Glomerular endothelial cell (primary cell): ENCODE measurements at places on chromosomes 12 and 14. TPM values are rescaled to one million over a fixed set of nuclear protein-coding genes. Genes with fewer than 3 reads are reported as not detected.

DNA sequence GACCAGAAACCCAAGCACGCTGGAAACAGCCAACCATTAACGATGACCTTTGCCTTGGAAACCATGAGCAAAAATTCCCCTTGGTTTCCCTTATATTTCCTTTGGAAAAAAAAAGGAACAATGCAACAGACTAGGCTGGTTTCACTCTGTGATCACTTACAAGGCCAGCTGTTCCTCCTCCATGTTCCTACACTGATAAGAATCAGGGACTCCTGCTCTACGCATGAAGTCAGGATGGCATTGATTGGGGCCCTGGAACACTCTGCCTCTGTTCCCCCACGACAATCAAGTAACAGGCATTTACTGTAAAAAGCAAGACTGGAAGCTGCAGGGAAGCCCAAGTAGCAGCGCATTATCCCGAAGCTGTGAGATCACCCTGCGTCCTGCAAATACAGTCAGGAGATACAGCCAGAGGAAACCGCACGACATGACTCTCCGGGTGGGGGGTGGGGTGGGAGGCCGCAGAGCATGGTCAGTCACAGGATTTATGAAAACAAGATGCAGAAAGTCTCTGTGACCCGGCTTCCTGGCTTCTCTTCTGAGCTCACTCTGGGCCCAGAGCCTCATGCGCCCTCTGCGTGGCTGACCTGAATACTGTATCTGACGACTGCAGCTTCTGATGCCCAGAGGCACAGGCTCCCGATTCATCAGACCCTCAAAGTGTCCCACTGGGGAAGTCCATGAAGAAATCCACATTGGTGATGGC is 31.1 kb downstream of the SSH1 start:
- DNase-seq: no peak

CLEC4A gene
- not detected in 2 replicates for total RNA-seq

GRCh38 chr12:6065863-6066199 is 58.6 kb downstream of the VWF start:
- DNase-seq: no peak

TTC6 gene
- 0.06 and 0.10 TPM in 2 replicates for total RNA-seq

GRCh38 chr14:28057359-28058296 is 709.0 kb upstream of the FOXG1 start:
- no peak for DNase-seq

- no peak for DNase-seq
Observed at GRCh38 chr14:103014466-103015228, 42.7 kb downstream of the CDC42BPB start.

DNA sequence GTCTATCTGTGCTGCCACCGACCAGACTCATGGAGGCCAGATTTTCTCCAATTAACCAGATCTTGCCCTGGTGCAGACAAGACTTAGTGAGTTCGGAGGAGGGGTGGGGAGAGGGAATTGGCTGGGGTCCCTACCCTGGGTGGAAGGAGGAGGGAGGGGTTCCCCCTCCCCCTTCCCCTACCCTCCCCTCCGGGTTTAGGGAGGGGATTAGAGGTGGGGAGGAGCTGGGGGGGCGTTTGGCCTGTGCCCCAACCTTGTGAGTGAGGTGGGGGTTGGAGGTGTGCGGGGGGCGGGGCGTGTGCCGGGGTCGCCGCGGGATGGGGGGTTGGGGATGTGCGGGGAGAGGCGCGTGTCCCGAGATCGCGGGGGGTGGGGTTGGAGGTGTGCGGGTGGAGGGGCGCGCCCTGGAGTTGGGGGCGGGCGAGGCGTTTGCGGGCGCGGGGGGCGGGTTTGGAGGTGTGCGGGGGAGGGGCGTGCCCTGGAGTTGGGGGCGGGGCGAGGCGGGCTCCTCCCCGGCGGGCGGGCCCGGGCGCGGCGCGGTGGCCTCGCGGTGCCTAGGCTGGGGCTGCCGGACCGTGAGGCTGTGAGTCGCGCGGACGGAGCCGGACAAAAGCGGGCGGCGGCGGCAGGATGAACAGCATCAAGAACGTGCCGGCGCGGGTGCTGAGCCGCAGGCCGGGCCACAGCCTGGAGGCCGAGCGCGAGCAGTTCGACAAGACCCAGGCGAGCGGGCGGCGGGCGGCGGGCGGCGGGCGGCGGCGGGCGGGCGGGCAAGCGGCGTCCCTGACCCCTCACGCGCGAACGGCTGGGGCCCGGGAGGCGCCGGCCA is at the start of gene HIP1R:
HIP1R (plus strand) TSS at position 537 of the 829 bp plus-strand sequence; CDS start at position 631, 94 bp downstream.
- no peak for DNase-seq

GRCh38 chr14:26328791-26329190 is 269.0 kb downstream of the NOVA1 start:
- DNase-seq: no peak

GRCh38 chr14:54599966-54600716 is 33.2 kb downstream of the SAMD4A start:
- DNase-seq: no peak

CEBPE gene
- total RNA-seq: not detected in 2 replicates

DNA sequence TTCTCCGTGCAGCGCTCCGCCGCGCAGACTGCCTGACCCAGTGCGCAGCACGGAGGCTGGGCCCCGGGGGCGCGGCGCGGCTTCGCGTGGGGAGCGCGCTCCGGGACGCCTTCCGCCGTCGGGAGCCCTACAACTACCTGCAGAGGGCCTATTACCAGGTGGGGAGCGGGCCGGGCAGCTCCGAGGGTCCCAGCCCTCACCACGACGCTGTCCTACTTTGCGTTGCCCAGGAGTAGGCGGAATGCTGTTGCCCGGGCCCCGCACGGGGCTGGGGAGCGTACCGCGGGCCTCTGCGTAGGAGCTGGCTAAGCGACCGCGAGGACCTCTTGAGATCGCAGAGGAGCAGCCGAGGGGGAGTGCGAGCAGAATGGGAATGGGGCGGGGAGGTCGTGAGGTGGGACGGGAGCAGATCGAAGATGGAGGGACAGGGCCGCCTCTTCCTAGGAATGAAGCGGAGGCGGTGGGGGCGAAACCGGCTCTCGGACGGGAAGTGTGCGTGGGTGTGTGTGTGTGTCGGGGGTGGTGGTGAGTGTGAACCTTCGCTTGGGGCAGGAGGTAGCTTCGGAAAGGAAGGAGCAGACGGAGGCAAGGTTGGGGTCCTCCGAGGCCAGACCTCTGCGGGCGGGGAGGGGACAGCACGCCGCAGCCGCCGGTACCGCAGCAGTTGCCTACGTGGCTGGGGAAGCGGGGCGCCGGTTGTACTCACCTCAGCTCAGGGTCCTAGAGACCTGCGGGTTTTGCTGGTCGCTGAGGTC is 751 bp downstream of the P3H3 start:
- DNase-seq: no peak

GRCh38 chr14:33979613-33980276 is 28.9 kb upstream of the EGLN3 start:
- DNase-seq: no peak

DNA sequence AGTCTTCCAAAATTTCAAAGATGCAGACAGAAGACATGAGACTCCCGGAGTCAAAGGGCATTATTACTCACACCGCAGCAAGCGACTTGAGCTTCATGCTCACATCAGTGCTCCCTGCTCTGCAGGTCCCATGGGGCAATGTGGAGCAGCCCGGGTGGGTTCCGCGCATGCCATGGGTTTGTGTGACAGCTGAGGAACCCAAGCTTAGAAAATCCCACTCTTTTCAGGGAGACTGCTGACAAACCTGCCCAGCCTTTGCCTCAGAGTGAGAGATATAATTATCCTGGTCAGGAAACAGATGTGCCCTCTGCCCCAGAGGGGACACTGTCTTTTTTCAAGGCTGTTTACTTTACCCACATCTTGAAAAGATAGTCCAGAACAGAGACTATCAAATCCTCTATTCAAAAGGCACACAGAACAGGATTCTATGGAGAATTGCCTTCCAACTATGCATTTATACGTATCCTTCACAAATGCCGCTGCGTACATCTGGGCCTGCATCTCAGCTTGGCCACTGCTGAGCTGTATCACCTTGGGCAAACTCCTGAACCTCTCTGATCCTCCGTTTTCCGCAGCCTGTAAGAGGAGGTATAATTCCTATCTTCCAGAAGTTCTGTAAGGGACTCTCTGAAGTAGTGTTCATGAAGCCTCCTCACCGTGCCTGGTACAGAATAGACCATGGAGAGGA is 16.0 kb downstream of the C14orf132 start:
- DNase-seq: no peak

GRCh38 chr12:120722784-120723183 is 2.8 kb upstream of the ACADS start:
- DNase-seq: no peak

DNA sequence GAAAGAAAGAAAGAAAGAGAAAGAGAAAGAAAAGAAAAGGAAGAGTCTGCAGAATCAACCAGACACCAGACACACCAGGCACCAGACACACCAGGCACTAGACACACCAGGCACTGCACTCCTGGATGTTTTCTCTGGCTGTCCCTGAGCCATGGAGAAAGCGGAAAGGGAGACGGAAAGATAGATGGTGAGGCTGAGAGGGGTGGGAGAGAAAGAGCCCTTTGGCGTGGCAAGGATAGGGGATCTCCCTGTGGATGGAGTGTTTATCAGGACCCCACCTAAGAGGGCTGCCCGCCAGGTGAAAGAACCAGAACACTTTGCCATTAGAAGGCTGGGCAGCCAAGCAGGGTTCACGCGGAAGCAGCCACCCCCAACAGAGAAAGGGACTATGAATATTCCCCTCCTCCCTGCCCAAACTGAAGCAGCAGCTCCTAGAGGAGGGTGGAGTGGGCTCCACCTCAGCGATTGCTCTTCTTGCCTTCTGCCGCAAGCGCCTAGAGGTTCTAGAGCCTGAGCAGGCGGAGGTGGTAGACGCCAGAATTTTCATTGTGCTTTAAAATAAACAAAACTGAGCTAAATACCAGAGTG is 13.4 kb downstream of the ST8SIA1 start:
- DNase-seq: no peak

DNA sequence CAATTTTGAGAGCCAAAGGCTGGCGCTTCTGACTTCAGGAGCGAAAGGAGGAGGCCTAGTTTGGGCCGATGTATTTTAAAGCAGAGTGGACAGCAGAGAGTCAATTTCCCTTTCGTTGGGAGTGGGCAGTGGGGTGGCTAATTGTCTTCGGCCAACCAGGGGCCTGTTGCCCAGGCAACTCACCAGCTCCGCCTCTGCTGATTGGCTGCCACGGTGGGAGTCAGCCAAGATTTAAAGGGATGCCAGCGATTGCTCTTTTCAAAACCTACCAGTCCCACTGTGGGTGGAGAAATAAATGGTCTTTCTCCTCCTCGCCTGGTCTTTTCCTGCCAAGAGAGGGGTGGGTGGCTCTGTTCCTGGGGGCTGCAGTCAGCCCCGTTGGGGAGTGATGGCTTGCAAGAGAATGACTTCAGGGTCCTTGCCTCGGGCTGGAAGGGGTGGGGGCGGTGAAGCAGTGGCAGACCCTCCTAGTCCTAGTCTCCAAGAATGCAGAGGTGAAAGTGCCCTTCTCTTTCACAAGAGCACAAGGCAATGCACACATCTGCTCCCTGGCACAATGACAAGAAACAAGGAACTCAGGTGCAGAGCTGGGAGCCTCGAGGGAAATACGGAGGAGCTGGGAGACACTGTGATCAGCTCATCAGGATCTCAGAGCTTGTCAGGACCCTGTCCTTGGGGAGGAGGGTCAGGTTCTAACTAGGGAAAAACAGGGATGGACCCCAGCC is 37.7 kb downstream of the RASAL1 start:
- DNase-seq: no peak

DNA sequence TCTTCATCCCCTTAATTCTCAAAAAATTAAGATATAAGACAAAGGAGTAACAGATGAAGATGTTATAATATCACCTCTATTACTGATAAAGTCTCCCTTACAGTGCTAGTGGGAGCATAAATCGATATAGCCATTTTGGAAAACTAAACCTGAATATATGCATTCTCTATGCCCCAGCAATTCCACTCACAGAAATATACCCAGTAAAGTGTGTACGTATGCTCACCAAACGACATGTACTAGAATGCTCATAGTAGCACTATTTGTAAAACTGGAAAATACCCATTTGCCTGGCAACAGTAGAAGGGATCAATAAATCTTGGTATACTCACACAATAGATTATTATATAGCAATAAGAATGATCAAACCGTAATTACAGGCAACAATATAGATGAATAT is 44.0 kb upstream of the HIF1A start:
- DNase-seq: no peak

DNA sequence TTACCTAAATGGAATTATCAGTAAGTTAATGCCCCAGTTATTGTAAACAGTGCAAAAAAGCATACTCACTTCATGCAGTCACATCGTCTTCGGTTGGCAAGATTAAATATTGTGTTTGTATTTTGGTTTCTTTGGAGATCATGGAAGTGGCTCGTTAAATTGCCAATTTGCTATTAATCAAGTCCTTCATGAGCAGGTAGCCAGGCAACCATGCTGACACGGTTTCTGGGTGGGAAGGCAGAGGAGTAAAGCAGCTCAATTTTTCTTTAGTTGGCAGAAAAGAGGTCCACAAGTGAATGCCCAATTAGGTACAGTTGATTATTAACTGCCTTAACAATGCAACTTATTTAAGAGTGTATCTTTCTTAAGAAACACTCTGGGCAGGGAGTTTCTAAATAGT is 43.9 kb downstream of the PPP4R3A start:
- no peak for DNase-seq

DNA sequence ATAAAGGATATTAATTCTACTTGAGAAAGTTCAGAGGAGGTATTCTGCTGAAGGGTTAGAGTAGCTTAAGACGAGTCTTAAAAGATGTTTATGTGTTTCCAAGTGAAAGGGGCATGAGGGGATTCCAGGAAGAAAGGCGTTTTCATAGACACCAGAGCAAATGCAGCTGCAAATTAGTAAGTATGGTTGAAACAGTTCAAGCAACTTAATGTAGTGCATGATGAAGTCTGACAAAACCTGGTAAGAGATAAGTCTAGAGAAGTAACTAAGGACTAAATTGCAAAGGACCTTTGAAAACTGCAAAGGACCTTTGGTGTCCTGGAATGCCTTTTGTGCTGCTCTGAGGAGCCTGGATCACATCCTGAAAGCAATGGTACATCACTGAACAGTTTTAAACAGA is 11.5 kb downstream of the LUM start:
- DNase-seq: no peak

GRCh38 chr12:115697340-115697739 is 580.2 kb downstream of the MED13L start:
- DNase-seq: no peak

DNA sequence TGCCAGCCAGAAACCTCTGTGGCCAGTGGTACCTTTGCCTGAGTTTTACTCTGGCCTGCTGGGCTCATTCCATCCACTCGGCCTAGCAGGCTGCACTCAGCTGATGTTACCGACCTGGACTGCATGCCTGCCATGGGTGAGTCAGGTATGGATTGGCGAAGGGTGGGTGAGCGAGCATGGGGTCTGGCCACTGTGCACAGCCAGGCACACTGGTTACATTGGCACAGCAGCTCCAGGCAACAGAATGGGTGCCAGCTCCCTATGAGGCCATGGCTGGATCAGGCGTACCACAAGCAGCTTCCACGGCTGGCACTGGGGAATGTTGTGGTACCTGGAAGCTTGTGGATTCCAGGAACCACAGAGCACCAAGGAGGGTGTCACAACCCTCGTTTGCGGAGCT is 685.7 kb downstream of the SLC16A7 start:
- DNase-seq: no peak

KRT73 gene
- total RNA-seq: not detected in 2 replicates

GRCh38 chr14:29752221-29752923 is 175.3 kb downstream of the PRKD1 start:
- no peak for DNase-seq

VWF gene
- total RNA-seq: 519 and 1,804 TPM in 2 replicates

RHEBL1 gene
- total RNA-seq: 1.7 and 2.3 TPM in 2 replicates

- no peak for DNase-seq
Observed at GRCh38 chr14:35286003-35286600, 6.1 kb upstream of the PSMA6 start.
